ENCODE measurements at places on chromosomes 7 and 10. TPM values are rescaled to one million over a fixed set of nuclear protein-coding genes. Genes with fewer than 3 reads are reported as not detected.

- DNase-seq, result no peak
These were observed 24.7 kb downstream of the DNAJB12 start for GRCh38 chr10:72330069-72330426.

- no peak for DNase-seq
These were observed 16.9 kb upstream of the KNDC1 start for GRCh38 chr10:133143200-133143533.

GRCh38 chr7:151599401-151600227 is 79.9 kb upstream of the RHEB start:
- DNase-seq, result no peak

DNA sequence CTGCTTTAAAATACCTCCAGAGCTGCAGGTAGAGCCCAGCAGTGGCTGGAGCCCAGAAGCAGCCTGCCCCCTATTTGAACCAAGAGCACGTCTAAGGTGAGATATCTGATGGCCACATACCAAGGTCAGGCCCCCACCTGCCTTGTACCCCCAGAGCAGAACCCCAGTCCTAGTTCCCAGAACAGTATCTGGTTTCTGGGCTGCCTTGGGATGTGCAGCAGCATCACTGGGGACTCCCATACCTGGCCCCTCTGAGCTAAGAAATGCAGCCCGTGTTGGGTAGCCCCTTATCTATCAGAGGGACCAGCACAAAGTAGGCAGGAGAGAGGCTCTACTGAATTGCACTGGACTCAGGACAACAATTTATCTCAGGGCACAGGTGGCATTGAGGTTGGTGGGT is 8.9 kb downstream of the SFTPD start:
- DNase-seq, result no peak

GRCh38 chr7:24346716-24347115 is 62.7 kb downstream of the NPY start:
- DNase-seq, result no peak

DNA sequence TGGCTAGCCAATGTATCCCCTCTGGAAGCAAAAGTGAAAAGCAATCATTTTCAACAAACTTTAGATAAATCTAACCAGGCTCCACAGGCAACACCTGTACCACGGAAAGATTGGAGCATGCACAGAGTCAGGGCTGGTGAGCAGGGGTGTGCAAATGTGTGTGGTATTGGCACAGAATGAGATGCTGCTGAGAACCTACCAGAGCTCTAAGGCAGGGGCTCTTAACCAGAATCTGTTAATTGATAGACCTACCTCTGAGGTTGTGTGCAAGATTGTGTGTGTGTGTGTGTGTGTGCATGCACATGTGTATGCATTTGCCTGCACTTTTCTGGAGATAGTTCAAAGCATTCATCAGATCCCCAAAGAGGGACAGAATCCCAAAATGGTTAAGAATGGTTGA is 62.9 kb downstream of the PIK3AP1 start:
- DNase-seq, result no peak

- no peak for DNase-seq
These were observed 1078.0 kb downstream of the LRMDA start for GRCh38 chr10:76509446-76509845.

DNA sequence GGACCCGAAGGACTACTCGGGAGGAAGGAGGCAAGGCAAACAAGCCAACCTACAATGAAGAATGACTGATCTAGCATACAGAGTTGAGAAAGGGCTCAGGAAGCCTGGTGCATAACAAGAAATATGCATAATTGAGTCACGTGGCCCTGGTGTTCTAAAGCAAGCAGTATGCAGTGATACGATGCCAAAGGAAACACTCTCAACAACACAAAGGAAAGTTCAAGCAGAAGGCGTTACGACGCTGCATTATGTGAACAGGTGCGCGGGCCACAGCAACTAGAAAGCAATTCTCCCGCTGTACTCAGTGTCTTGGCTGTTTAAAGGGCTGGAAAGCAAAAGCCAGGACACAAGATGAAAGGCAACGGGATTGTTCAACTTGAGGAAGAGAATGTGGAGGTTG is 100.8 kb downstream of the PRTFDC1 start:
- DNase-seq, result no peak

GRCh38 chr10:75470901-75471300 is 39.5 kb downstream of the LRMDA start:
- no peak for DNase-seq

- DNase-seq, result no peak
These were observed 116.4 kb downstream of the TSPAN12 start for GRCh38 chr7:120741371-120742042.

DNA sequence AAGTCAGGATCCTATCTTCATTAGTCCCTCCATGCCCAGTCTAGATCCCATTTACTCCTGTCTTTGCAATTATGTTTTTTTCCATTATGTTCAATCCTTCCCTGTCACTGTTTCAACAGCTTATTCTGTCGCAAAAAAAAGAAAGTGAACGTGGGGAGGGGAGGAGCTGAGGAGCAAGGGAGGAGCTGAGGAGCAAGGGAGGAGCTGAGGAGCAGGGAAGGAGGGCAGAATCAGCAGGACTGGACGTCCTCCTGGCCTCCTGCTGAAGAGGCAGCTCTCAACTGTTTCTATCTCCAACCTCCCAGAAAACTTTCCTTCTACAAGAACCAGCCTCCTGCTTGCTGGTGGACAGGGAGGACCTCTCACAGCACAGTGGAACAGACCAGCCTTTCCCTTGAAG is 26.0 kb downstream of the LARP4B start:
- no peak for DNase-seq

LHPP gene
- total RNA-seq, result 17.9 TPM

MMP21 gene
- 0.61 TPM for total RNA-seq

ANKRD1 gene
- total RNA-seq, result not detected

EMX2 gene
- not detected for total RNA-seq

HYAL4 gene
- not detected for total RNA-seq

TCF7L2 gene
- total RNA-seq, result 2.3 TPM

MSANTD7 gene
- total RNA-seq, result 16.2 TPM

TAS2R41 gene
- total RNA-seq, result 0.61 TPM

Data from CD4-positive, alpha-beta memory T cell (primary cell).